ENCODE measurements at places on chromosomes 3 and 15.
A peak's percentile ranks its signal among the peaks of the same experiment; 100 is the strongest.

GRCh38 chr3:30934208-30934550, 39.7 kb upstream of the GADL1 start:
- DNase-seq: peak; percentile 31

DNA sequence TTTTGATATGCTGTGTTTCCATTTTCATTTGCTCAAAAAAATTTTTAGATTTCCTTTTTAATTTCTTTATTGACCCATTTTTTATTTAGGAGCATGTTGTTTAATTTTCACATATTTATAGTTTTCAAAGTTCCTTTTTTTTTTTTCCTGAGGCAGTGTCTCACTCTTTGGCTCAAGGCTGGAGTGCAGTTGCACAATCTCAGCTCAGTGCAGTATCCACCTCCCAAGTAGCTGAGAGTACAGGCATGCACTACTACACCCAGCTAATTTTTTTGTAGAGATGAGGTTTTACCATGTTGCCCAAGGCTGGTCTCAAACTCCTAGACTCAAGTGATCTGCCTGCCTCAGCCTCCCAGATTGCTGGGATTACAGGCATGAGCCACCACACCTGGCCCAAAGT, 36.2 kb downstream of the PFN2 start:
- DNase-seq: no peak

GRCh38 chr3:68210635-68211034, 556.2 kb upstream of the SUCLG2 start:
- no peak for DNase-seq

- DNase-seq: no peak
Measured at GRCh38 chr3:112807685-112808084, 39.0 kb downstream of the CD200R1L start.

GRCh38 chr3:57062101-57062631, 1.7 kb downstream of the SPATA12 start:
- peak; percentile 21 for DNase-seq

Measured in Kasumi-1 (cell line).